ENCODE measurements at places on chromosomes 5 and 9.

DNA sequence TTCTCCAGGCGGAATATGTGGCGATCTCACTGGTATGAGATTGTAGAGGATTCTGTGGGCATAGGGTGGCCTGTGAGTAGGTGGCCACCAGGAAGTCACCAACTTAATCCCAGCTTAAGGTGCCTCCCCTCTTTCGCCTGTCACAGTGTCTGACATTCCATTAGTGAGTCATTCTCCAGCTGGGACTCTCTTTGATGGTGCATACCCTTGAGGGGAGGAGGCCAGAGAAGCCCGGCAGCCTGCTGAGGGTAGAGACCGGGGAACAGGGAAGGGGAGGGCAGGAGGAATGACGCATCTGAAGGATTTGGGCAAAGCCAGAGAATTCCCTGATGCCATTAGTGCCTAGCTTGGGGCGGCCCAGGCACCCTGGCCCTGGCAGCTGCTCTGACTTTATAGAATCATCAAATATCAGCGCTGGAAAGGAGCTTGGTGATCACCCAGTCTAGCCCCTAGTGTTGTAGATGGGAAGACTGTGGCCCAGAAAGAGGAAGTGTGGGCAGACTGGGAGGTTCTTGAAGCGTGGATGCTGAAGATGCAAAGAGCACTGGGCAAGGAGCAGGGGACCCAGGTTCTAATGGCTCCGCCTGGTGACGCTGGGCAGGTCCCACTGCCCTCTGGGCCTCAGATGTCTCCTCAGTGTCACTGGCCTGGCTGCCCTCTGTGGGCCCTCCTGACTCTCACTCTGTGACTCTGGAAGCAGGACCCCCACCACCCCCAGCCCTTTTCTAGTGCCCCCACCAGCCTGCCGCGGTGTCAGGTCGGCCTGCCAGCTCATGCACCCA, 41.4 kb downstream of the DAB2IP start:
- DNase-seq: no peak

GRCh38 chr5:2695200-2695891, 56.1 kb downstream of the IRX2 start:
- no peak for DNase-seq

- no peak for DNase-seq
Measured at GRCh38 chr9:133812941-133813748, 75.0 kb upstream of the SARDH start.

DNA sequence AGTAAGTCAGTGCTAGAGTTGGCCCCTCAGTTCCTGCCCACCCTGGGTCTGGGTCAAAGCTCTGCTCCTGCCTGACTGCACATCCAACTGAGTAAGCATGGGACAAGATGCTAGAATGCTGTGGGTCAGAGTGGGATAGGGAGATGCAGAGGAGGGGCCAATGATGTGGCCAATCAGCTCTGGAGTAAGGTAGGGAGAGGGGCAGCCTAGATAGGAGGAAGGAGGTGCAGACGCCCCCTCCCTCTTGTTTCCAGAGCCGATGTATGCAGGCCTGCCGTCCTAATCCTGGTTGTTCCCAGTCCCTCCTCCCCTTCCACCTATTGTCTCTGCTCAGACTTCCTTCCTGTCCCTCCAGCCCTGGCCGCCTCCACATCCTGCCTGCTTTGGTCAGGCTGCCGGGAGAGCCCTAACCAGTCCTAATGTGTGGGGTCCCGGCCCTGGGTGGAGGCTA, 1.3 kb downstream of the ARAP3 start:
- DNase-seq: no peak

- DNase-seq: no peak
Measured at GRCh38 chr5:131260895-131261294, 3.0 kb upstream of the CDC42SE2 start.

DNA sequence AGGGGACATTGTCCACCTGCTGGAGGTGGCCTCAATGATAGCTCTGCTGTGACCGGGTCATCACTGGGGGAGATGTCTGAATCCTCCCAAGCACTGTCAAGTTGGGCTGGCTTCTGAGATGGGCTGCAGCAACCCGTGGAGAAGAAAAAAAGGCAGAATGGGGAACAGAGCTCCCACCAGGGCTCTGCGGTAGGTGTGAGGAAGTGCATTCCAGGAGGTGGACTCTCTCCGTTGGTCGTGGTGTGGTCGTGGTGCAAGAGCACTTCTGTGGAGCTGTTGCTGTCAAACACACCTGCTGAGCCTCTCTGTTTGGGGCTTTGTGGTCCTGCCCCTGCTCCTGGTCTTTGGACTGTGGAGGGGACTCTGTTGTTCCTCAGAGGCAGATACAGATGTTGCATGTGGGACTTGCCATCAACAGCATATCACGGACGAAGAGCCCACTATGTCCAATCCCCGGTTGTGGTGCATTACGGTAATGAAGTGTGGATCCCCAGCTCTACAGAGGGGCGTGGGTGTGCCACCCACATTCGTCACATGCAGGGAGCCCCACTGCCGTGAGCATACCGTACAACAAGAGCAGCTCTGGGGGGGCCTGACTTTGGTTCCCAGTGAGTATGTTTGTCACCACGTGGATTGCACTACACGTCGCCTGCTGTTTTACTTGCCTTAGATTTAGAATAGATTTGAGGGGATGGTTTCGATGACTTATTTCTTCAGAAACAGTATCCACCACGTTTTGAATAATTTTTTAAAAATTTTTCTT, 36.0 kb upstream of the PITX1 start:
- DNase-seq: no peak
